Esophagus squamous epithelium (tissue), 5 donors: ENCODE measurements at places on chromosomes 6 and 20.

- H3K36me3 ChIP-seq = peaks cover 19% of the 10 kb centered on the region
- no peak overlapping the region for H3K4me3 ChIP-seq
- no peaks in the 10 kb centered on the region for H3K27me3 ChIP-seq
- no peak overlapping the region for H3K27ac ChIP-seq
Observed at GRCh38 chr6:3269281-3269975, 10.7 kb downstream of the PSMG4 start.

DNA sequence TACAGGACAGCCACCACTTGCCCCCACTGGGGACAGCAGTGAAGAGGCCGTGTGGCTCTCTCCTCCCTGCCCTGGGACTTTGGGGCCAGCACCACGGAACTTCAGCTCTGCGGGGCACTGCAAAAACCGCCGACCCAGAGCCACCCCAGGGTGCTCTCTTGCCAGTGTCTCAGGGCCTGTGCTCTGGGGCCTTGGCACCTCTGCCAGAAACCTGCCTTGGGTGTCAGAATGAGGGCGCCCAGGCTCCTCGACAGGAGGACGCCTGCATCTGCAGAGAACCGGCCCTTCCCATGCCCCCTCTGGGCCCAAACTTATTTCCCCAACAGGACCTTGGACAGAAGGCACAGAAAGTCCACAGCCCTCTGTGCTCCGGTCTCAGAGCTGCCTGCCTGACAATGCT lies 77.2 kb upstream of the MPC1 start:
- no peak for DNase-seq
- H3K27ac ChIP-seq = no peak overlapping the region
- no peak overlapping the region for H3K4me3 ChIP-seq
- no peaks in the 10 kb centered on the region for H3K36me3 ChIP-seq
- no peaks in the 10 kb centered on the region for H3K27me3 ChIP-seq

DNA sequence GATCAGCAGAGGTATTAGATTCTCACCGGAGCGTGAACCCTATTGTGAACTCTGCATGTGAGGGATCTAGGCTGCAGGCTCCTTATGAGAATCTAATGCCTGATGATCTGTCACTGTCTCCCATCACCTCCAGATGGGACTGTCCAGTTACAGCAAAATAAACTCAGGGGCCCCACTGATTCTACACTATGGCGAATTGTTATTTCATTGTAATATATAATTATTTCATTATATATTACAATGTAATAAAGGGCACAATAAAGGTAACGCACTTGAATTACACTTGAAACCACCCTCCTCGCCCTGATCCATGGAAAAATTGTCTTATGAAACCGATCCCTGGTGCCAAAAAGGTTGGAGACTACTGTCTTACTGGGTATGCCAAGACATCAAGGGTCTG lies 18.6 kb downstream of the PRKN start:
- H3K4me1 ChIP-seq = peaks cover 4% of the 10 kb centered on the region
- no peak overlapping the region for H3K27ac ChIP-seq
- H3K4me3 ChIP-seq = no peak overlapping the region
- H3K36me3 ChIP-seq = no peaks in the 10 kb centered on the region

DNA sequence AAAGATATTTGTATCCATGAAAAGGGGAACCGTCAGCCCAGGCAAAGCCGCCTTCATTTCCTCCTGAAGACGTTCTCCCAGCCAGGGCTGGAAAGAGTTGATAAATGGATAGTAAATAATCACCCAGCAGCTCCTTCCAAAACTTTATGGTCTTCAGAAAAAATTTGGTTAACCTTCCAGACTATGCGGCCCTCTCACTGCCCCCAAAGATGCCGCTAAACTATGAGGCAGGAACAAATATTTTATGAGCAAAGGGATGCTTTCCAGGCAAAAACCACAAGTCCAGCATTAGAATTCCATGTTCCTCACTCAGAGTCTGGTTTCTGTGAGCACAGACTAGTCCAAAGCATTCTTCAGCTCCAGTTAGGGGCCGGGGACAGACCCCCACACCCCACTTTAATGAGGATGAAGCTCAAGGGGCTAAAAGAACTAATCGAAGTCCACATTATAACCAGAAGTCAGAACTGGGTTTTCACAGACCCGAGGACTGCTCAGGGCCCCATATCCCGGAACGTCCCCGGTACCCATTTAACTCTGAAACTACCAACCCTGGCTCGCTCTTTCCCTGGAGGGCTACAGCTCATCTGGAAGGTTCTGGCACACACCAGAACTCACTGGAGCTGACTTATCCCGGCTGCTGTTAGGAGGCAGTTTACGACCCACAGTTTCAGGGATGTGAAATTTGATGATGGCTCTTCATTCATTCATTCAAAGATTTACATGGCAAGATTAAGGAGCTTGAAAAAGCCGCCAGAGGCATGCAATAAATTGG lies 29.4 kb downstream of the BMP7 start:
- H3K36me3 ChIP-seq = no peaks in the 10 kb centered on the region
- no peak overlapping the region for H3K4me3 ChIP-seq
- no peak for DNase-seq

- H3K27me3 ChIP-seq = no peaks in the 10 kb centered on the region
- H3K4me1 ChIP-seq = no peaks in the 10 kb centered on the region
- H3K27ac ChIP-seq = no peak overlapping the region
- DNase-seq = no peak
- H3K36me3 ChIP-seq = no peaks in the 10 kb centered on the region
Observed at GRCh38 chr6:144777249-144777648, 492.1 kb downstream of the UTRN start.

DNA sequence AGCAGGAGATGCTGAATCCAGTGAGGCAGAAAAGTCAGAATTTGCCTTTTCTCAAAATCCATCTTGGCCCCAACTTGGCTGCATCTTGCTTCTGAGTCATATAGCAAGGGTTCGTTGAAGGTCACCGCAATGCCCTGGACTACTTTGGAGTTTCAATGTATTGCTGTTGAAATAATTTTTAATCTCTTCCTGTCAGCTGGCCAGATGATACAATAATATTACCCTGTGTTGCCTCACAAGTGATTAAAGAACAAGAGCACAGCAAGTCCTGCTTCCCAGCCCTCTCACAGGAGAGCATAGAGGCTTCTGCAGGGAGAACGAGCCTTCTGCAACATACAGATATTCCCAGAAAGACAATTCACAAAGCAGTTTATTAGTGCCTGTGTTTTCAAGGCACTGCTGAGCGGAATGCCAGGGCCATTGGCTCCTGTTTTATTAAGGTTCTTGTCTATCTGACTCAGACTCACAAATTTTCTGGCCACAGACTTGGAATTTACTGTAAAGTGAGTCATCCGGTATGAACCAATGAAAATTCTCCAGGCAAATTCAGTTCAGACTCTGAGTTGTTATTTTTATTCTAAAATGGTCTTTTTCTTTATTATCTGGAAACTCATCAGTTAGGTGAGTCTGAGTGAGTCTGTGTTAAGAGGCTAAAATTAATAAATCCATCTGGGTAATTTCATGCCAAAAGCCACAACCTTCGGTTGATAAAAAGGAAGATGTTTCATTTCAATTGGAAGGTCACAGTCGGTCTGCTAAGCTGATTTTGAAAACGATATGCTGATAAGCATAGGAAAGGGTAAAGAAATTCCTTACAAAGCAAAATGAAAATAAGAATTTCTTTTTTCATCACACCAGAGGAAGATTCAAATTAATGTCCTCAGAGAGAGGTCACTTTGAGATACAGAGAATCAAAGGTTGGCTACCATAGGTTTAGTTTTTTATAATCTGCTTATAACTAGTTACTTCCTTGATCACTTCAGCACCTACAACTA lies 289.4 kb upstream of the STXBP5 start:
- peaks cover 48% of the 10 kb centered on the region for H3K4me1 ChIP-seq
- H3K27ac ChIP-seq = peak overlapping the region; percentile 83
- no peaks in the 10 kb centered on the region for H3K36me3 ChIP-seq
- DNase-seq = no peak

GRCh38 chr6:11705483-11705882 lies 73.1 kb downstream of the ADTRP start:
- H3K27me3 ChIP-seq = no peaks in the 10 kb centered on the region
- H3K4me1 ChIP-seq = peaks cover 2% of the 10 kb centered on the region
- no peak overlapping the region for H3K27ac ChIP-seq

DNA sequence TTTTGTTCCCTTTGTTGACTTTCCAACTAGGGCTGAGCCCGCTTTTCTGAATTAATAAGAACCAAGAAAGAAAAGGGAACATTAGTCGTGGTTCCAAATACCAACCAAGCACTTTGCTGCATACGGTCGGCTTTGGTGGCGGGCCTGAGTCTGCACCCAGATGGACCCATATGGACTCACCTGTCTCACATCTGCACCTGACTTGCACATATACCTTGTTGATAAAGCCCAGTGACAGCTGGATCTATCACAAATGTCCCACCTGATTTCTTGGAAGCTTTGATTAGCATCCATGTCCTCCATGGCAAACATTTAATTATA lies 39.0 kb downstream of the TPD52L1 start:
- H3K36me3 ChIP-seq = no peaks in the 10 kb centered on the region
- H3K4me3 ChIP-seq = no peak overlapping the region
- DNase-seq = no peak

DNA sequence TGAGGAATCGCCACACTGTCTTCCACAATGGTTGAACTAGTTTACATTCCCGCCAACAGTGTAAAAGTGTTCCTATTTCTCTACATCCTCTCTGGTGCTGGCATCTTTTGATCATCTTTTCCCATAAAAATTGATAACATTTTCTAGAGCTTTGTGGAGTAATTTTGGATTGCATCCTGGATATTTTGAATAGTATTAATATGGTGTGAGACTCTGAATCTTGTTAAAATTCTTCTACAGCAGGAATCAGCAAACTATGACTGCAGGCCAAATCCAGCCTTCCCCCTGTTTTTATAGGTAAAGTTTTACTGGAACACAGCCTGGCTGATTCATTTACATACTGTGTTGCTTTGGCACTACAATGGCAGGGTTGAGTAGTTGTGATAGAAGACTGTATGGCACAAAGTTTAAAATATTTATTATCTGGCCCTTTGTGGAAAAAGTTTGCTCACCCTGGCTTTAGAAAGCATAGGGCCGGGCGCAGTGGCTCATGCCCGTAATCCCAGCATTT lies 15.0 kb upstream of the RNF8 start:
- H3K27me3 ChIP-seq = no peaks in the 10 kb centered on the region
- peaks cover 4% of the 10 kb centered on the region for H3K36me3 ChIP-seq
- no peaks in the 10 kb centered on the region for H3K4me1 ChIP-seq
- H3K27ac ChIP-seq = no peak overlapping the region

- H3K36me3 ChIP-seq = no peaks in the 10 kb centered on the region
- H3K4me1 ChIP-seq = no peaks in the 10 kb centered on the region
- no peak overlapping the region for H3K27ac ChIP-seq
- H3K27me3 ChIP-seq = no peaks in the 10 kb centered on the region
- DNase-seq = no peak
Observed at GRCh38 chr6:118597636-118598035, 49.5 kb downstream of the PLN start.

GRCh38 chr6:10413850-10414738 lies 780 bp downstream of the TFAP2A start:
- peaks cover 26% of the 10 kb centered on the region for H3K27me3 ChIP-seq
- no peak for DNase-seq
- H3K27ac ChIP-seq = peak overlapping the region; percentile 98
- no peaks in the 10 kb centered on the region for H3K36me3 ChIP-seq
- peaks cover 10% of the 10 kb centered on the region for H3K4me1 ChIP-seq

- H3K27ac ChIP-seq = no peak overlapping the region
- no peak overlapping the region for H3K4me3 ChIP-seq
- peaks cover 21% of the 10 kb centered on the region for H3K4me1 ChIP-seq
- H3K36me3 ChIP-seq = no peaks in the 10 kb centered on the region
- no peaks in the 10 kb centered on the region for H3K27me3 ChIP-seq
- DNase-seq = no peak
Observed at GRCh38 chr6:11413117-11413687, 124.3 kb upstream of the TMEM170B start.

DNA sequence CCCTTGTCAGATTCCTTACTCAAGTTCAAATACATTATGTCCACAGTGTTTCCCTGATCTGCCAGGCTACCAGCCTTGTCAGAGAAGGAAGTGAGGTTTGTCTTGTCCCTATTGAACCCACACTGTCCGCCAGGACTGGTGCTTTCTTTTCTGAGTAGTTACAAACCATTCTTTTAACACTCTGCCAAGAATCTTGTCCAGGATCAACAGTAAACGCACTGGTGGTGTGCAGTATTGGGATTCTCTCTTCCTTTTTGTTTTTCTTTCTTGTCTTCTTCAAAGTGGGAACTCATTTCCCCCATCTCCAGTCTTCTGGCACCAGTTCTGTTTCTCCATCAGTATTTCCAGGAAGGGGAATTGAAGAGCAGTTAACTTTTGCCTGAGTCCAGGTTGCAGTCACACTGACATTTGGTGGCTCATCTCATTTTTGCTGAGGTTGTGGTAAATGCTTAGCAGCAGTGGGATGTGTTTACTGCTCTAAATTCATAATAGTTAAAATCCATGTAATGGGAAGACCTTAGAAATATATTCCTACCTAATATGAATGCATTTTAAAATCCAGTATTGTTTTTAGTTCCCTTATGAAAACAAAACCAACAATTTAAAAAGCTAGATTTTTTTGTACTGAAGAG lies 295.3 kb downstream of the PRL start:
- H3K36me3 ChIP-seq = no peaks in the 10 kb centered on the region
- H3K4me3 ChIP-seq = no peak overlapping the region
- no peak overlapping the region for H3K27ac ChIP-seq
- H3K4me1 ChIP-seq = no peaks in the 10 kb centered on the region
- DNase-seq = no peak
- H3K27me3 ChIP-seq = no peaks in the 10 kb centered on the region
